ENCODE measurements at places on chromosomes 1 and 21.

- no peak for DNase-seq
These were observed 74.1 kb upstream of the DYNLT5 start for GRCh38 chr1:66678146-66678545.

DNA sequence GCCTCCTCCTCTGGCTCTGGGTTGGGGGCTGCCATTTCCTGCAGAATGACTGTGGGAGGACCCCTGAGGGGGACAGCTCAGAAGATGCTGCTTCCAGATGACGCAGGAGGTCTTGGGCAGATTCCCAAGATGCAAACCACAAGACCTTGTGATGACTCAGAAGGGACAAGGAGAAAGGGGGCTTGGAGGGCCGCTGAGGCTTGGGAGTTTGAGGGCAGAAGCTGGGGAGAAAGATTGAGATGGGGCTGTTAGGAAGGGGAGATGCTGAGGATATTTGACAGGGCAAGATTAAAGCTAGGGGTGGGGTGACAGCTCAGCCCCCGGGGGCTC is 7.5 kb downstream of the PTPRU start:
- no peak for DNase-seq

GRCh38 chr21:18245464-18245967 is 883 bp downstream of the CHODL start:
- no peak for DNase-seq

GRCh38 chr1:212179394-212180076 is 105.7 kb upstream of the PPP2R5A start:
- peak; percentile 19 for DNase-seq

- no peak for DNase-seq
These were observed 614.3 kb upstream of the ADAMTS5 start for GRCh38 chr21:27581168-27581567.

- DNase-seq, result no peak
These were observed 13.9 kb downstream of the CD247 start for GRCh38 chr1:167504467-167504827.

- peak; percentile 78 for DNase-seq
These were observed 115.5 kb upstream of the IRF2BP2 start for GRCh38 chr1:234725177-234726132.

DNA sequence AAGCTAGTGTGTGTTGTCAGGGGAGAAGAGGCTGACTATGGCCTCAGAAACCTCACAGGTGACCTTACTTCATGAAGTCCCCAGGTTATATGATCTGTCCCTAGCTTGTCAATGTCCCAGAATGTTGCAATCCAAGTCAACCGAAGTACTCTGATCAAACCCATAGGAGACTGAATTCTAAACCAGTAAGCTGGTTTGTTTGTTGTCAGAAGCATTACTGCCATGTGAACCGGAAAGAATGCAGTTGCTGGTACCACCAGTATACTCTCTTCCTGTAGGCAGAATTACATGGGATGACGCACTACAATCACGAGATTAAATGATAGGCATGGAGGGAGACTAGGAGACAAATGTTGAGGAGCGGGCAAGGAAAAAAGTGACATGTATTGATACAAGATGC is 26.1 kb upstream of the MAN1A2 start:
- no peak for DNase-seq

GRCh38 chr1:208347191-208347590 is 103.0 kb upstream of the PLXNA2 start:
- no peak for DNase-seq

DNA sequence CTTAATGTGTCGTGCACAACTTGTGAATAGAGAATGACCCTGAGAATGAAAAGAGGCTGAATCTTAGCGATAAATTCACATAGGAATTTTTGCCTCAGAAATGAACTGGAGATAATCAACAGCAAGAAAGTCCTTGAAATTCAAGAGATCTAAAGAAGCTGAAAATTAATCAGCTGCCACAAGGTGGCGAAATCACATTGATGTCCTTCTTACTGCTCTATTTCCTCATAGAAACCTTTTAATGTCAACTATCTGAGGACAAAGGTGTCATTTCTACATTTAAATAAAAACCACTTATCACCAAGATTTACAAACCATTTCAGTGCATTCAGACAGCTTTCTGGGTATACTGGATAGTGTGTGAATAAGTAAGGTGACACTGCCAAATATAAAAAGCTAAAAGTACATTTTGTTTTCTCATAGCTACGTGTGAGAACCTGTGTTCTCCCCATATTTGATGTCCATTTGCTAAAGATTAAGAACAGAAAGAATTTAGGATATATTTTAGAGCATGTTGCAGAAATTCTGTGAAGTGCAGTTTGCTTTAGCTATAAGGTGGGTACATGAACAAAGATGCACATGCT is 485.3 kb upstream of the PTBP2 start:
- DNase-seq, result peak; percentile 20

- DNase-seq, result no peak
These were observed 70.7 kb upstream of the DAB1 start for GRCh38 chr1:57494530-57495079.

- DNase-seq, result no peak
These were observed 6.8 kb upstream of the DPH2 start for GRCh38 chr1:43963006-43963405.

- no peak for DNase-seq
These were observed 104.4 kb downstream of the GALNT2 start for GRCh38 chr1:230171356-230172015.

DNA sequence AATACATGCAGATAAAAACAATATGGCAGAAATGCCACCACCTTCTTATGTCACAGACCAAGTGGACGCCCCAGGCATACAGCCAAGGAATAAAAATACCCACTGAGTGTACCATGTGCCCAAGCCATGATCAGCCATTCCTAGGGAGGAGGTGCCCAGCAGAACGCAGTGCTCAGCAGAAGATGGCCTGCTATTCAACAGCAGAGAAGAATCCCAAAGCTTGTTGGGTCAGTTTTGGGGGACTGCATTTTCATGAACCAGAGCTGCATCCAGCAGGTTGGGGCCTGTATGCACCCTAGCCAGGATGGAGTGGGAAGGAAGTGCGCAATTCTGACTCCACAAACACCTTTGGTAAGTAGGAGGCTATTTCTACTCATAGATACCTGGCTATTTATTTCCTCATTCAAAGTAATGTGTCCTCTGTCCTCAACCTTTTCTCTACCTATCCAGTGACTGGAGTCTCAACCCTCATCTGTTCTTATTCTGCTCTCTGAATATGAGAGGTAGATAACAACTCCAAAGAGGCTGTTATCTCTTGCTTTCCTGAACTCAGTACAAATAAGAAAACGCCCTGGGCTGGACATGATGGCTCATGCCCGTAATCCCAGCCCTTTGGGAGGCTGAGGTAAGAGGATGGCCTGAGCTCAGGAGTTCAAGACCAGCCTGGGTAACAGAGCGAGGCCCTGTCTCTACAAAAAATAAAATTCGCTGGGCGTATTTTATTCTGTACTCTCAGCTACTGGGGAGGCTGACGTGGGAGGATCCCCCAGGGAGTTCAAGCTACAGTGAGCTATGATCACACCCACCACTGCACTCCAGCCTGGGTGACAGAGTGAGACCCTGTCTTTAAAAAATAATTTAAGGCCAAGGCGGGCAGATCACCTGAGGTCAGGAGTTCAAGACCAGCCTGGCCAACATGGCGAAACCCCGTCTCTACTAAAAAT is 2.5 kb upstream of the PLEKHM2 start:
- no peak for DNase-seq

- peak; percentile 79 for DNase-seq
These were observed at the start of gene FAAH for GRCh38 chr1:46394108-46394871. TSS of gene FAAH (plus strand) at chr1:46394317. CDS start at chr1:46394349, 32 bp downstream.

DNA sequence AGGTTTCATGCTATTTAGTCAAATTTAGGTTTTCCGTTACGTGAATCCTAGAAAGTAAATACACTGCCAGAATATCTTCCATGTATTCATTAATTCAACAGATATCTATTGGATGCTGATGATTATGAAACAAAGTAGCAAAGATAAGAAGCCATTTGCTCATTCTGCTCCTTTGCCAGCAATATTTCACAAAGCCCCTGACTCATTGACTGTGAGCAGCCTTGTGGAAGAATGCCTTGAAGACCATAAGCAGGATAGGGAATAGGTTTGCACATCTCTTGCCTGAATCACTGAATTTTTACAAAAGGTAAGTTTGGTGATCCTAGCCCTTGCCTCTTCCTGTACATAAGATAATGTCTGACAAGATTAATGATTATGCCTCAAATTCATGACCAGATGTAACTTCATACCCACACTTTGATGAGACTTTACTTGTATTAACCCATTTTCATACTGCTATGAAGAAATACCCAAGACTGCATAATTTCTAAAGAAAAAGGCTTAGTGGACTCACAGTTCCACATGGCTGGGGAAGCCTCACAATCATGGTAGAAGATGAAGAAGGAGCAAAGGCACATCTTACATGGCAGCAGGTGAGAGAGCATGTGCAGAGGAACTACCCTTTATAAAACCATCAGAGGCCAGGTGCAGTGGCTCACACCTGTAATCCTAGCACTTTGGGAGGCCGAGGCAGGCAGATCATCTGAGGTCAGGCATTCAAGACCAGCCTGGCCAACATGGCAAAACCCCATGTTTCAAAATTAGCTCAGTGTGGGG is 1.6 kb upstream of the PIGK start:
- DNase-seq, result no peak

- peak; percentile 12 for DNase-seq
These were observed 43.7 kb downstream of the BTBD8 start for GRCh38 chr1:92123868-92124267.

GRCh38 chr1:162562470-162562828 is 927 bp downstream of the UAP1 start:
- DNase-seq, result peak; percentile 9

- no peak for DNase-seq
These were observed 11.1 kb downstream of the ADGRL2 start for GRCh38 chr1:81811757-81812371.

DNA sequence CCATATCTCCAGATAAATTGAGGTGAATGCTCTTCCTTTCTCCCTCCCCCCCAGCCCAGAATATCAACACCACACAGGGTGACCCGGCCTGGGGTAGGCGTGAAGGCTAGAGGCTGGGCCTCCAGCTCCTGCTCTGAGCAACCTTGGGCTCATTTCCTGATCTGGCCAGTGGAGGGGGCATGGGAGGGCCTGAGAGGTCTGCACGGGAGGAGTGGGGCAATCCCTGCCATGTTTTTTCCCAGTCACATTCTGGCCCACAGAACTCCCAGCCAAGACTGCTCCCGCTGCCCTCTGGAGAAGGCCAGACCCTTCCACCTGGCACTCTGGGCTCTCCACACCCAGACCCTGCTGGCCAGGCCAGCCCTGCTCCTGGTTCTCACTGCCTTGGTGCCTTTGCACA is 3.9 kb downstream of the CLDN19 start:
- peak; percentile 23 for DNase-seq

- DNase-seq, result no peak
These were observed 35.7 kb upstream of the MAGOH start for GRCh38 chr1:53274026-53274425.

DNA sequence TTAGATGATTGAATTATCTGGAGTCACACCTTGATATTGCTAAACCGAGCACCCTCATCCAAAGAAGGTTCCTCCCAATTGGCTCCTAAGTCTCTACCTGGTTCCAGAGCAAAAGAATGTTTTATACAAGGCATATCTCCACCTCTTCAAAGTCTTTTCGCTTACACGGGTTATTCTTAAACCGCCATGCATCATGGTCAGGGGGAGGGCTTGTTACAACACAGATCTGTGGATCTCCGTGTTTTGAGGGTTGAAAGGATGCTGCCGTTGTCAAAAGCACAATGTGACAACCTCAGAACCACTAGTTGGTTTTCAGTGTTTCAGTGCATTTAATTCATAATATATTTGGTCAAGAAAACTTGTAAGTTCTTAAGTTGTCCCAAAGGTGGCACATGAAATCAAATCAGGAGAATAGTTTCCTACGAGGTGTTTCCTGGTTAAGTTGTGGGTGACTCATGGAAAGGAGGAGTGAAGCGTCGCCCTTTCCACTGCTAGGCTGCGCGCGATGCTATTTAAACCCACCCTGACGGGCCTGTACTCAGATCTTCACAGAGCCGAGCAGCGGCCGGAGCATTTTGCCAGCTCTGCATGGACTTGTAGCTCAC is 1531.6 kb upstream of the TPTE start:
- no peak for DNase-seq

- DNase-seq, result no peak
These were observed 68.9 kb downstream of the NMNAT2 start for GRCh38 chr1:183349201-183349711.

DNA sequence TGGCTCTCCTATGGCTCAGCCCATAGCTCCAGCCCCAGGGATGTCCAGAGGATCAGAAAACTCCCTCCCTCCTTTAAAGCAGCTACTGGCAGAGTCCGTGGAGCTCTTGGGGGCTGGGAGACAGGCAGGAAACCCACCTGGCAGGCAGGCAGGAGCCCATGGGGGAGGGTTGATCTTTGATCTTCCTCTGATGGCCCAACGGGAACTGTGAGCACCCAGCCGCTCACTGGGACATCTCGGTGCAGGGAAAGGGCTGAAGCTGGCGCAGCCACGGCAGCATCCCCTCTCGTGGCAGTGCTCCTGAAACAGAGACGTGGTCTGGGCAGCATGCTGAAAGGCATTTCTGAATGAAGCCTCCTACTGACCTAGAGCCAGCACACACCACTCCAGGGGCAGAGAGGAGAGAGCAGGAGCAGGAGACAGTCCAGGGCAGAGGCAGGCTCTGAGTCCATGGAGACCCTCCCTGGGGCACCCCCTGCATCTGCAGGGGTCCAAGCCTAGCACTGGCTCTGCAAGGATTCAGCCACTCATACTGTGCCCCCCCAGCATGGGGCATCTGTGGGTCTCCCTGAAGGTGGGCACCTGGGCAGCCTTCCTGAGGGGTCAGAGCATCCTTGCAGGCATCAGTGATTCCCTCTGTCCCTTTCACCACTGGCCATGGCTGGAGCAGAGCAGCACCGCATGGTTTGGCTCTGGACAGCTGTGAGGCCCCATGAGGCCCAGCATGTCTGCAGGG is 4.9 kb upstream of the SLX9 start:
- no peak for DNase-seq

DNA sequence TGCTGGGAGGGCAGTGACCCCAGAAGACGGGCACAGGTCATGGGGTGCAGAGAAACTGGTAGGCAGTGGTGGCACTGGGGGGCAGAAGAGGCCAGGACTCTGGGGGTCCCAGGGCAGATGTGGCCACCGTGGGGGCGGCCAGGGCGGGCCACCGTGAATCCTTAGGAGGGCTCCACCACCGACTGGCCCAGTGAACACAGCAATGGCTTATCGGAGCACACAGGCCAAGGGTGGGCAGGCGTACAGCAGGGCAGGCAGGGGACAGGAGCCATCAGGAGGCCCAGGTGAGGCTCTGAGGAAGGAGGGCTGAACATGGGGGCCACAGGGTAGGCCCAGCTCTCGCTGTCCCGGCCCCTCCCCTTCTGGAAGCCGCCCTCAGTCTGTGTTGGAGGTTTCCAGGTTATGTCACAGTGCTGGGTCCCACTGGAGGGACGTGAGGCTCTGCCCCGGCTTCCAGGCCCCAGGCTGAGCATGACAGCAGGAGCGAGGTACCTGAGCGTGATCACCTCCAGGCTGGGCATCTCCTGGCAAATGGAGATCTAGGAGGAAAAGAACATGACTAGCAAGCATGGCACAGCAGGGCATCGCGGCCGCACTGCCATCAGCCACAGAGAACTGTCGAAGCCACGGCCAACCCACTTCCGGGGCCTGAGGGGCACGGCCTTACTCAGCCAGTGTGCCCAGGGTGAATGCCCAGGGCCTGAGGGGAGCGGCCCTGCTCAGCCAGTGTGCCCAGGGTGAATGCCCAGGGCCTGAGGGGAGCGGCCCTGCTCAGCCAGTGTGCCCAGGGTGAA is 3.7 kb downstream of the CFAP410 start:
- DNase-seq, result no peak
